Thyroid gland (tissue), 4 donors: ENCODE measurements at places on chromosomes 5 and 9. TPM values are rescaled to one million over a fixed set of nuclear protein-coding genes. Genes with fewer than 3 reads are reported as not detected.

DNA sequence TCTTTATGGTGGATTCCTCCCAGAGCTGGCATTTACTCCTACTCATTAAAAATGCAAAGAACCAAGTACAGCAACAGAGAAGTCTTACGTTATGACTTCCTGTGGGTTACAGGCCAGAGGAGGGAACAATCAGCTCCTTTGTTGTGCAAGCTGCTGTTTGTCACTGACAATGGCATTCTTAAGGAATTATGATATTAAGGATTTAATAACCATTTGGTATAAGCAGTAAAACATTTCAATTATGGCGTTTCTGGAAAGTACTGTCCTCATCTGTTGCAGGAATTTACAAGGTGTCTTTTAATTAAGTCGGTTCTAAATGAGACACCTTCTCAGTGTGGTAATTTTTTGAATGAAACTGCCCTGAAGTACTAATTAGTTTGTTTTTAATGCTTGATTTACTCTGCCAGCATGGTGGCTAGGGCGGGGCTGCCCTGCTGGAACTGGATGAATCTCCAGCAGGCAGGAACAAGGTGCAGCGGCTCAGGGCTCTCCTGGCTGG lies 49.1 kb upstream of the VDAC1 start:
- no peak overlapping the region for H3K4me3 ChIP-seq
- no peaks in the 10 kb centered on the region for H3K27me3 ChIP-seq
- no peak overlapping the region for H3K27ac ChIP-seq

DNA sequence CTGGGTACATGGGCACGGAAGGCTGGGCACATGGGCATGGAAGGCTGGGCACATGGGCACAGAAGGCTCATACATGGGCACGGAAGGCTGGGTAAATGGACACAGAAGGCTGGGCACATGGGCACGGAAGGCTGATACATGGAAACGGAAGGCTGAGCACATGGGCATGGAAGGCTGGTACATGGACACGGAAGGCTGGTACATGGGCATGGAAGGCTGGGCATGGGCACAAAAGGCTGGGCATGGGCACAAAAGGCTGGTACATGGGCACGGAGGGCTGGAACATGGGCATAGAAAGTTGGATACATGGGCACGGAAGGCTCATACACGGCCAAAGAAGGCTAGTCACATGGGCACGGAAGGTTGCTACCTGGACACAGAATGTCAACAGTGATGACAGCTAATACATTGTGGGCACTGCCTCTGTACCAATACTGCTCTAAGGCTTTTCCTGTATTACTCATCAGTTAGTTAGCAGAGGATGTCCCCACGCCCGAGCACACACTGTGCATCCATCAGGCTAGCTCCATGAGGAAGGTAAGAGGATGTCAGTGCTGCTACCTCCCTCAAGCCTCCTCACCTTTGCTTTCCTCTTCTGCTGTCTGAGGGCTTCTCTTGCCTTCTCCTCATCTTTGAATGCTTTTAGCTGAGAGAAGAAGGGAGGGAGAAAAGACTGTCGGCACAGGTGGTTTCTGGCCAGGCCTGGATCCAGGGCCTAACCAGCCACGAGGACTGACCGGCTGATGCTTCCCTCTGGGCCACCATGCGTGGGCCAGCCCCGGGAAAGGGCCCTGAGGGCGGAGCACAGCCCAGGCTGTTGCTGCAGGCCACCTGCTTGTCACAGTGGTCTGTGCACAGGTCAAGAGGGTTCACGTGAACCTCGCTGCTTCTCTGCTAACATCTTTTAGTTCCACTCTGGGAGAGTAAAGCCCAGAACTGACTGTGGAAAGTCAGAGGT lies 14.3 kb downstream of the GPX3 start:
- H3K27me3 ChIP-seq, result no peaks in the 10 kb centered on the region
- peaks cover 53% of the 10 kb centered on the region for H3K4me1 ChIP-seq
- H3K4me3 ChIP-seq, result no peak overlapping the region
- no peak for DNase-seq
- H3K36me3 ChIP-seq, result peaks cover 43% of the 10 kb centered on the region

DNA sequence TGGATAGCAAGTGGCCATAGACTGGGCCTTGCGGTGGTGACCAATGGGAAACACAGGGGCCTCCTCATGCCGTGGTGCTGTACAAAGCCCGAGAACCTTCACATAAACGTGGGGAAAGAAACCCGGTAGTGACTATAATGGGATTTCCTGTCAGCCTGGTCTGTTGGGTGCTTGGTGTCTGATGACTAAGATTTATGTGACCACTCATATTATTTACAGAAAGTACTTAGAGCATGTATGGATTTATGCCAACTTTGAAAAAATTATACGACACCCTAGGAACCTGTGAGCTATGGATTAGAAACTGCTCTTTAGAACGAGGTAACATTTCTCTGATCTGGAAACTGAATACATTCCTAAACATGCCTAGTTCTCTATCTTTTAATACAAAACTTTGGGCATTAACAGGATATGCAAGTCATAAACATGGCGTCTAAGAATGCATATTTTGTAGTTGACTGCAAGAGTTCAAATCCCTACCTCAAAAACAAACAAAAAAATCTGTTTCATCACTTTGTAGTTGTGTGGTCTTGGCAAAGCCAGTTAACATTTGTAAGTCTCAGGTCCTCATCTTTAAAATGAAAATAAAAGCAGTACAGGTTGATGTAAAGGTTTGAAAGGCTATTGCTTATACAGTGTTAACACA lies 85.4 kb downstream of the TMEM167A start:
- DNase-seq, result no peak
- no peak overlapping the region for H3K4me3 ChIP-seq

DNA sequence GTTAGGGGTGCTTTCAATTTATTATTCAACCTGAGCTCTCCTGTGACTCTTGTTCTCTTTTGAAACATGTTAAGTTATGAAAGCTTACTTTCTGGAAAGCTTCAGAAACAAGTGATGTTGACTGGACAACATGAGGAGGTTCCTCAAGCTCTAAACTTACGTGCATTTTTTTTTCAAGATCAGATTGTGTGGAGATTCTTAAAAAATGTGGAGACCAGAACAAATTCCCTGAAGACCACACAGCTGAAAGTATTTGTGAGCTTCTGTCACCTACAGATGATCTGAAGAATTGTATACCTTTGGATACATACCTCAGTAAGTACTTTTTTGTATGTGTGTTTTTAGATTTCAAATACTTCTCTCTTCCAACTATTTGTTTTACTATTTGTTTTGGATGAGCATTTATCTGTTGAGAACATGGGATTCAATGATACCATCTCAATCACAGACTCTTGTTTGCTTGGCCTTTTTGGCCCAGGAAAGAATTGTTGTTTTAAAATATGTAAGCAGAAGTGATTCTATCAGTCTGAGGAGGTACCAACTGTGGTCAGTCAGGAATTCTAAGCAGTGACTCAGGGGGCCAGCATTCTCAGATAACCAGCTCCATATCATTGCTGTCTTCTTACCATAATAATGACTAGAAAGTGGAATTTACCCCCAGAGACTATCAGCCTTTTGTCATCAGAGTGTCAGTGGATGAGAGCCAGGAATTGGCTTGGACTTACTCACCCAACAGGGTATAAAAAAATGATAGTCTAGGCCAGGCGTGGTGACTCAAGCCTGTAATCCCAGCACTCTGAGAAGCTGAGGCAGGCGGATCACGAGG lies 34.4 kb upstream of the GLIPR2 start:
- no peaks in the 10 kb centered on the region for H3K4me1 ChIP-seq
- peak; percentile 7 for DNase-seq
- H3K27ac ChIP-seq, result no peak overlapping the region
- no peak overlapping the region for H3K4me3 ChIP-seq

The CCDC107 gene
- 40.9 TPM for total RNA-seq
